Thoracic aorta (tissue), 2 donors: ENCODE measurements at places on chromosomes 11 and 22. TPM values are rescaled to one million over a fixed set of nuclear protein-coding genes. Genes with fewer than 3 reads are reported as not detected.

- H3K36me3 ChIP-seq: no peaks in the 10 kb centered on the region
- H3K4me3 ChIP-seq: no peak overlapping the region
- no peaks in the 10 kb centered on the region for H3K27me3 ChIP-seq
- H3K4me1 ChIP-seq: no peaks in the 10 kb centered on the region
- H3K27ac ChIP-seq: no peak overlapping the region
- DNase-seq: no peak
These were observed 19.6 kb upstream of the MTMR2 start for GRCh38 chr11:95943546-95943945.

DNA sequence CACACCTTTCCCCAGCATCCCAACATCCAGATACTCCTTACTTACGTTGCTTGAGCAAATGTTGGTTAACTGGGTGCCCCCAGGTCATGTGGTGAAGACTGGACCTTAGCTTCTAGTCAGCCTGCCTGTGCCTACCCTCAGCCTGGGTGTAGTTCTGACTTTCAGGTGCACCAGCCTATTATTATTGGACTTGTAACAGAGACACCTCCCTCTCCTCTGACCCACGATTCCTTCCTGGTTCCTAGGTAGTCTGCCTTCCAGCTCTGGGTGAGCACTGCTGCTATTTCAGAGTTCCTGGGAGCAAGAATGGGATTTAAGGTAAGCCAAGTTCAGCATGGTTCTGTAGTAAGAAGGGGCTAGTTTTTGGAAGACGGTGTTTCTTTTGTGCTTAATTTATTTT, 138.2 kb downstream of the DSCAML1 start:
- no peak overlapping the region for H3K4me3 ChIP-seq
- H3K27me3 ChIP-seq: no peaks in the 10 kb centered on the region
- no peaks in the 10 kb centered on the region for H3K4me1 ChIP-seq
- no peak for DNase-seq

The NFRKB gene
- total RNA-seq: 34.5 TPM

The OR52H1 gene
- 0.81 TPM for total RNA-seq

DNA sequence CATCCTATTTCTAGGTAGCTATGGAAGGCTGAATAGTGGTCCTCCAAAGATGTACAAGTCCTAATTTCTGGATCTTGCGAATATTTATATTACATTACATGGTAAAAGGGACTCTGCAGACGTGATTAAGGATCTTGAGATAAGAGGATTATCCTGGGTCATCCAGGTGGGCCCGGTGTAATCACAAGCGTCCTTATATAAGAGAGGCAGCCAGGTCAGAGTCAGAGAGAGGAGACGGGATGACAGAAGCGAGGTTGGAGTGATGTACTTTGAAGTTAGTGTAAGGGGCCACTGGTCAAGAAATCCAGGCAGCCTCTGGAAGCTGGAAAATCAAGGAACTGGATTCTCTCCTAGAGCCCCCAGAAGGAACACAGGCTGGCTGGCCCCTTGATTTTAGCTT, 70.1 kb upstream of the MYOD1 start:
- H3K4me3 ChIP-seq: no peak overlapping the region
- H3K27ac ChIP-seq: no peak overlapping the region
- H3K4me1 ChIP-seq: no peaks in the 10 kb centered on the region
- DNase-seq: no peak

DNA sequence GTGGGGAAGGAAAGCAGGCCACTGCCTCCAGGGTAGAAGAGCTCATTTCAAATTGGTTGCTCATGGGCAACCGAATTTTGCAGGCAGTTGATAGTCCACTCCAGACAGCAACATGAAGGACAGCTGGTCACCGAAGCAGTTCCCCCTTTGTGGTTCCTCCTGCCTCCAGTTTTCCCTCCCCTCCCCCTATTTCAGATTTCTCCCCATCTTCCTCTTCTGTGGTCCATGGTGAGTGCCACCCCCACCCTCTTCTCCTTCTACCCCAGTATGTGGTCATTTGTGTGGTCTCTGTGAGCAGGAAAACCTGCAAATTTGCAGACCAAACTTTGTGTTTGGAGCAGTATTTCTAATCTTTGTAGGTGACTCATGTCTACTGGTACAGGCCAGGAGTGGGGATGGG, 38.2 kb upstream of the PAK1 start:
- no peaks in the 10 kb centered on the region for H3K36me3 ChIP-seq
- no peaks in the 10 kb centered on the region for H3K4me1 ChIP-seq
- DNase-seq: no peak
- H3K4me3 ChIP-seq: no peak overlapping the region

- H3K27ac ChIP-seq: no peak overlapping the region
- H3K27me3 ChIP-seq: no peaks in the 10 kb centered on the region
- no peaks in the 10 kb centered on the region for H3K4me1 ChIP-seq
- no peak for DNase-seq
These were observed 555.8 kb downstream of the BUD13 start for GRCh38 chr11:116217006-116217405.

GRCh38 chr11:57586711-57587245, 10.7 kb upstream of the SERPING1 start:
- no peak overlapping the region for H3K27ac ChIP-seq
- H3K4me3 ChIP-seq: no peak overlapping the region
- H3K4me1 ChIP-seq: no peaks in the 10 kb centered on the region
- H3K36me3 ChIP-seq: no peaks in the 10 kb centered on the region

DNA sequence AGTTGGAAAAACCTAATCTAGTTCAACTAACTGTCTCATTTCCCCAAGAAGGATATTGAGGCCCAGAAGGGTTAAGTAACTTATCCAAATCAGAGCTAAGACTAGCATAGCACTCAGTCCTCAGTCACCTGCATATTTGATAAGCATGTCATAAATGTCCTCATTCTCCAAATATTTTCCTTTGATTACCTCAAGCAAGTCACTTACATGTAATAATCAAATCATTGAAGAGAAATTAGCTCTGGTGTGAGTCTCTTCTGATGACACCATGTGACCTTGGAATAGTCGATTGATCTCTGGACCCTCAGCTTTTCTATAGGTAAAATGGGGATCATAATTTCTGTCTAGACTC, 48.8 kb upstream of the PICALM start:
- no peak overlapping the region for H3K27ac ChIP-seq
- no peaks in the 10 kb centered on the region for H3K27me3 ChIP-seq
- H3K36me3 ChIP-seq: no peaks in the 10 kb centered on the region

The OR4D5 gene
- not detected for total RNA-seq

The MUC2 gene
- total RNA-seq: not detected

GRCh38 chr22:29266564-29267461, 968 bp downstream of the RHBDD3 start:
- no peak for DNase-seq
- no peaks in the 10 kb centered on the region for H3K27me3 ChIP-seq
- H3K4me3 ChIP-seq: peak overlapping the region; percentile 92
- H3K27ac ChIP-seq: peak overlapping the region; percentile 97
- H3K36me3 ChIP-seq: peaks cover 5% of the 10 kb centered on the region

GRCh38 chr22:29272624-29273023, 4.6 kb downstream of the EWSR1 start:
- H3K4me1 ChIP-seq: peaks cover 29% of the 10 kb centered on the region
- H3K27ac ChIP-seq: no peak overlapping the region
- no peak overlapping the region for H3K4me3 ChIP-seq

GRCh38 chr11:119501777-119502405, 78.9 kb upstream of the THY1 start:
- DNase-seq: no peak
- H3K27me3 ChIP-seq: no peaks in the 10 kb centered on the region

DNA sequence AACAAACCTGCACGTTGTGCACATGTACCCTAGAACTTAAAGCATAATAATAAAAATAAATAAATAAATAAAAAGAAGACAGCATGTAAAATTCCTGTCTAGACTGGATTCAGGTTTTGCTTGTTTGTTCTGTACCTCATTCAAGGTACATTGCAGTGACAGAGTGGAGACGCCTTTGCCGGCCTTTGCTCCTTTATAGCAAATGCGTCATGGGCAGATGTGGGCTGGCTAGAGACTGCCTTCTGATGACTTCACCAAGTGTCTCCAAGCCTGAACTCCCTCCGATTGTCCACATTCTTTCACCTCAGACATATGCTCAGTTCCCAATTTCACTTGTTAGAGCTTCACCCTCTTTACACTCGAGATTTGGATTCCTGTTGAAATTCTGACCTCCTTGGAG, 147.8 kb upstream of the ARHGAP20 start:
- no peak overlapping the region for H3K27ac ChIP-seq
- H3K4me1 ChIP-seq: no peaks in the 10 kb centered on the region
- H3K27me3 ChIP-seq: no peaks in the 10 kb centered on the region
- no peaks in the 10 kb centered on the region for H3K36me3 ChIP-seq
- no peak for DNase-seq

- H3K4me1 ChIP-seq: peaks cover 2% of the 10 kb centered on the region
- no peak for DNase-seq
- no peaks in the 10 kb centered on the region for H3K36me3 ChIP-seq
- no peaks in the 10 kb centered on the region for H3K27me3 ChIP-seq
These were observed 424 bp upstream of the ADORA2A start for GRCh38 chr22:24426851-24427499.

The OR6T1 gene
- total RNA-seq: not detected

The LDHAL6A gene
- total RNA-seq: not detected

The TPBGL gene
- not detected for total RNA-seq

GRCh38 chr11:112627588-112628045, 333.6 kb upstream of the NCAM1 start:
- DNase-seq: no peak
- H3K4me3 ChIP-seq: no peak overlapping the region
- H3K4me1 ChIP-seq: no peaks in the 10 kb centered on the region
- H3K36me3 ChIP-seq: no peaks in the 10 kb centered on the region
- H3K27ac ChIP-seq: no peak overlapping the region

The LMNTD2 gene
- total RNA-seq: 2.7 TPM

The CD3G gene
- total RNA-seq: 0.27 TPM

DNA sequence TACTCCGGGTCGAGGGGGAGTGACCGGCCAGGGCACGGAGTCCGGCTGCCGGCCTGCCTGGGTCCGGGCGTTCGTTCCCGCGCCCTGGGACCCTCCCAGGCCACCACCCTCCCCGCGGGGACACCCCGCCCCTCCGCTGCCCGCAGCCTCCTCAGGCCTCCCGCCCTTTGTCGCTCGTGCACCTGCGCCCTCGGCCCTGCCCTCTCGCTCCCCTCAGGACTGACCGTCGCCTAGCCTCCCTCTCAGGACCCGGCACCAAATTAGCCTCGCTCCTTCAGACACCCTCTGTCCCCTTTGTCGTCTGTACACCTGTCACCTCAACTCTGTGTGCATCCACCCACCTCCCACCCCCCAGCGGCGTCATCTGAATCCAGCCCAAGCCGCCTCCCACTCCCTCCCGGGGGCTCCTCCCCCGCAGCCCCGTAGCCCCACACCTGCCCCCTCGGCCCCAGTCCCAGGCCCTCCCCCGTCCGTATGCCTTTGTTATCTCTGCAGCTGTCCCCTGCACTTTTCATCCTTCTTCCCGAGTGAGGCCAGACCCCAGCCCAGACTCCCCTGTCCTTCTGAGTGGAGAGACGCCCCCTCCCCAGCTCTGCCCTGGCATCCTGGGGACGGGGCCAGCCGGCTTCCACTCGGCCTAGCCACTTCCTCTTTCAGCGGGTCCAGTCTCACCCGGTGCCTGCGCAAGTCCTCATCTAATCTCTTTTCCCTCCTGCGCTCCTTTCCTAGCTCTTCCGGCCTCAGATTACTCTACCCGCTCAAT, 643 bp downstream of the TIGD3 start:
- H3K4me3 ChIP-seq: peak overlapping the region; percentile 72
- peaks cover 24% of the 10 kb centered on the region for H3K4me1 ChIP-seq
- H3K27ac ChIP-seq: no peak overlapping the region

- peaks cover 35% of the 10 kb centered on the region for H3K4me1 ChIP-seq
- H3K27ac ChIP-seq: no peak overlapping the region
- H3K4me3 ChIP-seq: no peak overlapping the region
- no peak for DNase-seq
- no peaks in the 10 kb centered on the region for H3K36me3 ChIP-seq
These were observed 300.9 kb upstream of the DDI1 start for GRCh38 chr11:103735497-103736032.

The LMO2 gene
- total RNA-seq: 74.3 TPM

GRCh38 chr22:40194656-40195055, 16.9 kb downstream of the TNRC6B start:
- H3K27me3 ChIP-seq: no peaks in the 10 kb centered on the region
- H3K27ac ChIP-seq: no peak overlapping the region
- H3K4me1 ChIP-seq: peaks cover 74% of the 10 kb centered on the region
- H3K36me3 ChIP-seq: no peaks in the 10 kb centered on the region

DNA sequence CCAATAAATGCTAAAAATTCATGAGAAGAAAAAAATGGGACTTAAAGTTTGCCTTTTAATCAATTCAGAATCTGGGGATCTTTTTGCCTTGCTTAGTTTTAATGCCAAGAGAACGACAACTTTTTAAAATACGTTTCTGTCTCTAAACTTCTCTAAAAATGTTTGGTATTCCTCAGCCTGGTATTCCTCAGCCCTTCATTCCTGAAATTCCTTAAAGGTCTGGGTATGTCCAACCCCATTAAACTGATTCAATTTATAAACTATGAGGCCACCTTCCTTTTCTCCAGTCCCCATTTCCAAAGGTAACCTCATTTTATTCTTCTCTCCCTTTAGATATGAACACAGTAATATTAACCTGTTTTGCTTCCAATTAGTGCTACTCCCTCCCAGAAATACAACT, 16.6 kb downstream of the POLA2 start:
- no peak overlapping the region for H3K4me3 ChIP-seq
- DNase-seq: no peak
- no peak overlapping the region for H3K27ac ChIP-seq
- H3K4me1 ChIP-seq: peaks cover 30% of the 10 kb centered on the region
- H3K36me3 ChIP-seq: peaks cover 14% of the 10 kb centered on the region
- H3K27me3 ChIP-seq: no peaks in the 10 kb centered on the region

The MAML2 gene
- 29.6 TPM for total RNA-seq

DNA sequence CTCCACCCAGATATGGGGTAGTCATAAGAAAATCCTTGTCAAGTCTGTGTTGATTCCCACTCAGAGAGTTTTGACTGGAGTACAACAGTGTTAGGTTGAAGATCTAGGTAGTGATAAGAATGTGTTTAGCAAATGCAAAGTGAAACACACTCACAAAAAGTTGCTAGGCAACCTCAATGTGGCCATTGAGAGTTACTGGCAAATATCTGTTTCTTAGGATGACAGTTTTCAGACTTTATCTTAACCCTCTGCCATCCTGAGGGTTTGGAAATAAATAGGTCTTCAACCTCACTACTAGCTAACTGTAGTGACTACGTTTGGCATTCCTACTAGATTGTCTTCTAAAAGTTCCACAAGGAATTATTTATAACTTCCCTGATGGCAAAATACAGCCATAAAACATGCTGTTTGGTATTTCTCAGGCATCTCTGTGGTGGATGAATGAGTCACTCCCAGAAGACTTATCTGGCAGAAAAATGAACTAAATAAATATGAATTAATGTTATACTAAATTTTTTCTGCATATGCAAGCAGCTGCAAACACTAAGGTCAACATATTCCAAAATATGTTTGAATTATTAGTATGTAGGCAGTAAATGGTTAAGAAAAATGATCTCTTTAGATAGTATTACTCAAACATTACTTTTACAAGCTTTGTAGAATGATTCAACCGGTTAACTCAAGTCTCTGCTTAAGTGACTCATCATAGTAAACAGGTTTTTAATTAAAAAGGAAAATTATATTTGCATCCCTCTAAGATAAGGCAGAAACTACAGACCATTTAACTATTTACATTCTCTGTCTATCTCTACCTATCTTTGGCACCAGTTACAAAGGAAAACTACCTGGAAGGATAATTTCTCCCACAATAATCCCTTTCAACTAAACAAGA, 17.1 kb upstream of the SYTL2 start:
- no peaks in the 10 kb centered on the region for H3K36me3 ChIP-seq
- peak overlapping the region; percentile 66 for H3K27ac ChIP-seq
- DNase-seq: no peak
- peaks cover 7% of the 10 kb centered on the region for H3K4me1 ChIP-seq
- no peaks in the 10 kb centered on the region for H3K27me3 ChIP-seq
